MCF 10A (cell line): ENCODE measurements at places on chromosomes 4 and X.
A peak's percentile ranks its signal among the peaks of the same experiment; 100 is the strongest.

DNA sequence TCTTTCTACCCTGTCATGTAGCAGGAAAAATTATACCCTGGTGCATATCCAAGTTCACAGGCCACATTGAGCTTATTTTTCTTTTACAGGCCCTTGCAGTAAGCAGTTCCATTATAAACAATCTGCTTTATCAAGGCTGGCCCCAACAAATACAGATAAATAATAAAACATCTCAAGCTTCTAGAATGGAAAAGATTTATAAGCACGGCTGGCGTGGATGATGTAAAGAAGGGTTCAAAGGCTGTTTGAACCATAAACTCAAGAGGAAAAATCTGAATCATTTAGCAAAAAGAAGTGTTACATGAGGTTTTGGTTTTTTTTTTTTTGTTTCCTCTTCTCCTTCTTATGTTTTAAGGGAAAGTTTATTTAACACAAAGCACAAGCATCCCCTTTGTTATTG lies 109.7 kb downstream of the UNC5C start:
- no peak for DNase-seq

- no peak for DNase-seq
Observed at GRCh38 chr4:93147524-93148212, 680.9 kb upstream of the ATOH1 start.

DNA sequence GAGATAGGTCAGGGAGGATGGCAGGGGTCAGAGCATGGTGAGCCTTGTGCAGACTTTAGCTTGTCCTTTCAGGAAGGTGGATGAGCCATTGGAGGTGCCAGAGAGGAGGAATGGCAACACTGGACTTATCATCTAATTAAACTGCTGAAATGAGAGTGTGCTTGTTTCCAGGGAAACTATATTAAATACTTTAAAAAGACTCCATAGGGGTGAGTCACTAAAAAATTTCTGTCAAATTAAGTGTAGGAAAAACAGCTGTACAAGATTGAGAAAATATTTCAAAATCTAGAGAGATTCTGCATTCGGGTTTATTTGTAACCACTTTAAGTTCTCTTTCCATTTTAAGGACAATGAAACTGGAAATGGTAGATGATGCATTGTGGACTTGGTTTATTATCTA lies 11.4 kb downstream of the FRAS1 start:
- DNase-seq: no peak

DNA sequence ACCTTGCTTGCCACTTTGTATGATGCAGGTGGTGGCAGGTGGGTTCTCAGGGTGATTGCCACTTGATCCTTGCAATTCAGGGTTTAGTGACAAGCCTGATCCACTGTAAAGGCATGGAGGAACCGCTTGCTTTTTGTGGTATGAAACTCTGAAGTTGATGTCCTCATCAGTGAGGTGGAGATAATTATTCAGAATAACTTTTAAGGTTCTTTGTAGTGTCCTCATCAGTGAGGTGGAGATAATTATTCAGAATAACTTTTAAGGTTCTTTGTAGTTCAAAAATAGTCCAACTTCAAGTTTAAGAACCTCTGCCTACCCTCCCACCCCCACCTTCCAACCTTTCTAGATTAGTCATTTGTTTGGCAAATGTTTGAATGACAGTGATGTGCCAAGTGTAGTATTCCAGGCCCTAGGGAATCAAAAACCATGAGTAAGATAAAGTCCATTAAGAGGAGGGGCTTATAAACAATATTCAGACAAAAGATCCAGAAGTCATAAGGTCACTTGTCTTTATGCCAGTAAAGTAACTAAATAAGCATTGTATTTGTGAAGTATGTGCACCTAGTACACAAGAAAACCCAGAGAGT lies 51.2 kb downstream of the DCUN1D4 start:
- peak; percentile 66 for DNase-seq

DNA sequence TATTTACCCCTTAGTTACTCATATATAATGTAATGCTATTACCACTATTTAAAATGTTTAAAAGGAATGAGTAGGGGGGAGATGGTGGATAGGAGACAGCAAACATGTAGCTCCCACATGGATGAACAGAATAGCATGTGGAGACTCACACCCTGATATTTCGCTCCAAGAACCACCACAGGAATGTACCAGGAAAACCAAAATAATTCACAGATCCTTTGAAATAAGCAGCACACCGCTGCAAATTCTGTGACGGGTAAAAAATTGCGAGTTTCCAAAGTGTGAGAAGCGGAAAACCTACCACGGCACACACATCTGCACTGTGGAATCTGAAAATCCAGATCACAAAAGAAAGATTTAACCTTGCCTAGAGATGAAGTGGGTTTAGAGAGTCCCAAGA lies 428.2 kb downstream of the TLL1 start:
- DNase-seq: no peak

GRCh38 chrX:37802028-37802427 lies 22.2 kb downstream of the CYBB start:
- DNase-seq: no peak
